ENCODE measurements at places on chromosomes 5 and 9.

DNA sequence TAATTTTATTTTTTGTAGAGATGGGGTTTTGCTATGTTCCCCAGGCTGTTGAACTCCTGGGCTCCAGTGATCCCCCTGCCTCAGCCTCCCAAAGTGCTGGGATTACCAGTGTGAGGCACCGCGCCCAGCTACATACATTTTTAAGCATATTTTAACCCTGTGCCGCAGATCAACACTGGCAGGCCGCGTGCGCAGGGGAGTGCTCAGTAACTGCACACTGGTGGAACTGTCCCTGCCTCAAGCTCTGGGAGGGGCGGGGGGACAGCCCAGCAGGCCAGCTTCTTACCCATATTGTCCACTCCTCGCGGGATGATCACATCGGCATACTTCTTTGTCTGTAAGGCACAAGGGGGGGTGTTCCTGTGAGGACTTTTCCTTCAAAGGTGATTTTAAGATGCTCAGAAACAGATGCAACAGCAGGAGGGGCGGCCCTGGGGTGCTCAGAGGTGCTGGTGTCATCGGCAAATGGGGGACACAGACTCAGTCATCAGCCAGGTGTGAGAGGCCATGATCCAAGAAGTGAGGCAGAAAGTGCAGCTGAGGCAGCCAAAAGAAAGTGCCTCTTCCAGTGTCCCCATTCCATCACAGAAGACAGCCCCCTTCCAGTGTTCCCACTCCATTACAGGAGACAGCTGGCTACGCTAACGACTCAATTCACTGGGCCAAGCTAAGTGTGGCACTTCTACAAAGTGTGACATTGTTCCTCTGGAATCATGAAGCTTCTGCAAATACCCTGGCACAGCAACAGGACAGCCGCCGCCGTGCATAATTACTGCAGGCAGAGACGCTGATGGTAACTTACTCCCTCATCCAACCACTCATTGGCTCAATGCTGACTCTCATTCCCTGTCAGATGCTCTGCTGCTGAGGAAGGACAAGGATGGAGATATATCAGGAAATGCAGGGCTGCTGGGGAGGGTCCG is 5.2 kb downstream of the UCK1 start:
- DNase-seq = no peak

- DNase-seq = no peak
Measured at GRCh38 chr5:82601077-82601476, 322.9 kb upstream of the RPS23 start.

GRCh38 chr5:14946815-14947620 is 75.4 kb upstream of the ANKH start:
- DNase-seq = no peak

GRCh38 chr9:93595861-93596365 is 19.5 kb downstream of the PHF2 start:
- no peak for DNase-seq

DNA sequence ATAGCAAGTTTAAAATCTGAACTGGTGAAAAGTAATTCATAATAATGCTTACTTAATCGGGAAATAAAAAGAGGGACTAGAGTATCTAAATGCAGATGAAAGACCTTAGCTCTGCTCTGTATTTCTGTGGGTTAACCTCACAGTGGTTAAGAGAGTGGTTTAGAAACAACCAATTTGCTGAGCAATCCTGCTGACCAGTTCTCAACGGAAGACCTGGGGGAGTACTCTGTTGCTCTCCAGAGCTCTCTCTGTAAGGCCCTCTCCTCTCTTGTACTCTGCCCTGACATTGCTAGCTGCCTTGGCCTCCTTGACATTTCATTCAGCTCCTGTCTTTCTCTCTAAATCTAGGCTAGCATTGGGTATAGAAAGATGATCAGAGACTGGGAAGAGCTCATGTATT is 1186.6 kb upstream of the SEMA6A start:
- no peak for DNase-seq

All from GM06990 (cell line).